ENCODE measurements at places on chromosomes 16 and 17. TPM values are rescaled to one million over a fixed set of nuclear protein-coding genes. Genes with fewer than 3 reads are reported as not detected.
A peak's percentile ranks its signal among the peaks of the same experiment; 100 is the strongest.

- no peak for DNase-seq
These were observed 4.3 kb downstream of the PER1 start for GRCh38 chr17:8147805-8148404.

The MYH3 gene
- 0.03 TPM for total RNA-seq

- DNase-seq: no peak
These were observed 158.1 kb downstream of the MAP2K4 start for GRCh38 chr17:12178644-12179330.

The PHB1 gene
- total RNA-seq: 181 TPM

DNA sequence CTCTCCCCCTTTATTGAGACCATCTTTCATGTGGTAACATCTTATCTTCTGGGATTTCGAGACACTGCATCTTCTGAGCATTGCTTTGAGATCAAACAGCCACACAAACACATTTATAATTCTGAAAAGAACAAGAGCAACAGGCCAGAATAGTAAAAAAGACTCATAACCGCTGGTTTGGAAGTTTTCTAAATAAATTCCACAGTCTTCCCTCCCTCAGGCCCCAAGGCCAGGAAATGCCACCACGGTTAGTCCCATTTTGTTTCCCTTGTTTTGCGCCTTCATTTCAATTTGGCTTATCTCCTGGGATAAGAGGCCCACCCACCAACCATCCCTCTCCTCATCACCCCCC is 25.3 kb downstream of the LITAF start:
- DNase-seq: no peak

DNA sequence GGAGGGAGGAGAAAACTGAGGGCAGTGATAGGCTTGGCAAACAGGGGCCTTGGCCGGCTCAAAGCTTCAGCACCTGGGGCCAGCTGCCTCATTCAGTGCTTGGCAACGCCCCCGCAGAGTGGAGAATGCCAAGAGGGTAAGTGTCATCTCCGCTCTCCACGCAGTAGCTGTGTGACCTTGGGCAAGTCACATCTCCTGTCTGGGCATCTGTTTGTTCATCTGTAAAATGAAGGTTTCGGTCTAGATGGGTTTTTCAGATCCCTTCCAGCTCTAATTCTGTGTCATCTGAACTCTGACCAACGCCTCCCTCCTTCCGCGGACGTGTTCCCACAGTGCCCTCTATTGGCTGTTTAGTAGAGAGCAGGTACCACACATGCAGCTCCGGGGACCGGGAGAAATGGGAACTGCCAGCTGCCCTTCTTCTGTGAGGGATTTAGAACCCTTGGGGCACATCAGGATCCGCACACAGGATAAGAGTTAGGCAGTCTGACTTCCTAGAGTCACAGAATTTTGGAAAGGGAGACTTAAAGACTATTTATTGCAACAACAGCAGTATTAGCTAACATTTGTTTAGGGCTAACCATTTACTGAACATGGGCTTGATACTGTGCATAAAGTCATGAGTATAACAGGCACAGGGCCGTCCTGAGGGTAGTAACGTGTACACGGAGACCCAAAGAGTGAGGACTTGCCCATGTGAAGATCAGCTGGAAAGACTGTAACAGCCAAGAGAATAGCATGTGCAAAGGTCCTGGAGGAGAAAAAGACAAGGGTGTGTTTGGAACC is 26.8 kb downstream of the GP2 start:
- DNase-seq: peak; percentile 58

GRCh38 chr17:48997827-48998586 is 822 bp downstream of the IGF2BP1 start:
- DNase-seq: no peak

DNA sequence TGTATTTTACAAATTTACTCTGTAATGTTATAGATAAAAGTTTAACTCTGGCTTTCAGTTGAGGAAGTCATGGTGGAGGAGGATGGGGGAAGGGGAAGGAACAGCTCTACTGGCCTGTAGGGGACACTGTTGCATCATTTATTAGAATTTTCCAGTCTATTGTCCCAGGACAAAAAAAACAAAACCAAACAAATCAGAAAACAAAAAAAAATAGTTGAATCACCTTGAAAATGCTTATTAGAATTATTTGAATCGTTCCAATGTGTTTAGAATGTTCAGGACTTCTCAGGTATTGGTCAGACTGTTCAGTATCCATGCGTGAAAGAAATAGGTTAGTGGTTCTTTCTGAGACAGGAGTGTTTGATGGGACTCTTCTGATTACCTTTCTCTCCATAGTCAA is 242.0 kb downstream of the FTO start:
- peak; percentile 10 for DNase-seq

DNA sequence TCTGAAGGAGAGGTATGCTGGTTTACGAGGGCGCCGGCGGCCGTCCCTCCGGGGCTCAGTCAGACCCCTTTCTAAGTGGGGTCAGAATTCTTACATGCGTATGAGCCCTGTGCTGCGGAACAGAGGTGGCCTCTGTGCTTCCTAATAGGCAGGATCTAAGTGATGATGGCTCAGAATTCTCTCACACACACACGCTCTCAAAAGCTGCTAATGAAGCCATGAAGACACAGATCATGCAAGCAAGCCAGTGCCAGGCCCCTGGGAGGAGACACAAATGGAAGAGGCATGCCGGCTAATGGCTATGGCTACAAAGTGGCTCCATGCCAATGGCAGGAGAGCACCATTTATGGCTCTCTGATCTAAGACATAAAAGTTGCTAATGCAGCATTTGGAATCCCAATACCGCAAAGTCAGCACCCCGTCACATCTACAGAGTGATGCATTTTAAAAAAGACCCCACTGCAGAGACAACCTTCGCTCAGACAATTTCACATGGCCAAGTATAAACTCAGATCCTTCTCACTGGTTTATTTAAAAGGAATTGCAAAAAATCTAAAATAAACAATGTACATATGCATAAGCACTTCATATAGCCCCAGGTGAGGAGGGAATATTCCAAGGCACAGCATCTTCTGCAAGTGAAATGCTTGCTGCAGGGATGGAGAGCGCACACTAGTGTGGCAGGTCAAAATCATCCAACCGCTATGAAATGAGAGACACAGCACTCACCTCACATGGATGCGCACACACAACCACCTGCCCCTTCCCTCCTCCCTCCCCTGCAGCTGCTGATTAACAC is 24.5 kb downstream of the NPLOC4 start:
- no peak for DNase-seq

The TBX21 gene
- not detected for total RNA-seq

The PDILT gene
- not detected for total RNA-seq

GRCh38 chr16:56143666-56144065 is 47.6 kb upstream of the GNAO1 start:
- DNase-seq: no peak

The CCDC40 gene
- 41.3 TPM for total RNA-seq

DNA sequence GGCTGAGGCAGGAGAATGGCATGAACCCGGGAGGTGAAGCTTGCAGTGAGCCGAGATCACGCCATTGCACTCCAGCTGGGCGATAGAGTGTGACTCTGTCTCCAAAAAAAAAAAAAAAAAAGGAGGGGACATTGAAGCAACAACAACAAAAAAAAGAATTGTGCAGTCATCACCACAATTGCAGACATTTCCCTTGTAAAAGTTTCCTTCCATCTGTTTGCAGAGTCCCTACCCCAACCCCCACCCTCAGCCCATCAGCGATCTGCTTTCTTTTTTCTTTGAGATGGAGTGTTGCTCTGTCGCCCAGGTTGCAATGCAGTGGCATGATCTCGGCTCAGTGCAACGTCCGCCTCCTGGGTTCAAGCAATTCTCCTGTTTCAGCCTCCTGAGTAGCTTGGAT is 3.7 kb downstream of the MGRN1 start:
- DNase-seq: peak; percentile 46

DNA sequence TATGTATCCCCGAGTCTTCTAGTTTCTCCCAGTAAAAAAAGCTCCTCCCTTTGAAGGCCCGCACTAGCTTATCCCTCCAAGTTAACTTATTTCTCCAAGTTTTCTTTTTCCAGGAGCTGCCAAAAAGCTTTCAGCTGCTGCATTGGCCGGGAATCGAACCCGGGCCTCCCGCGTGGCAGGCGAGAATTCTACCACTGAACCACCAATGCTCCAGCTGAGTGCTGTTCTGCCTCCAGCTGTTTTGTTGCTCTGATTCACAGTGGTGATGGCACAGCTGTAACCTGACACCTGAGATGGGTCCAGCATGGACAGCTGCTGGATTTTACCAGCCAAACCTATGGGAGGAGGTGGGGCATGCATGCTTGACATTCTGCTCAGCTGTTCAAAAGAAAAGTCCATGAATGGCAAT is 22.1 kb downstream of the VAC14 start:
- peak; percentile 63 for DNase-seq

DNA sequence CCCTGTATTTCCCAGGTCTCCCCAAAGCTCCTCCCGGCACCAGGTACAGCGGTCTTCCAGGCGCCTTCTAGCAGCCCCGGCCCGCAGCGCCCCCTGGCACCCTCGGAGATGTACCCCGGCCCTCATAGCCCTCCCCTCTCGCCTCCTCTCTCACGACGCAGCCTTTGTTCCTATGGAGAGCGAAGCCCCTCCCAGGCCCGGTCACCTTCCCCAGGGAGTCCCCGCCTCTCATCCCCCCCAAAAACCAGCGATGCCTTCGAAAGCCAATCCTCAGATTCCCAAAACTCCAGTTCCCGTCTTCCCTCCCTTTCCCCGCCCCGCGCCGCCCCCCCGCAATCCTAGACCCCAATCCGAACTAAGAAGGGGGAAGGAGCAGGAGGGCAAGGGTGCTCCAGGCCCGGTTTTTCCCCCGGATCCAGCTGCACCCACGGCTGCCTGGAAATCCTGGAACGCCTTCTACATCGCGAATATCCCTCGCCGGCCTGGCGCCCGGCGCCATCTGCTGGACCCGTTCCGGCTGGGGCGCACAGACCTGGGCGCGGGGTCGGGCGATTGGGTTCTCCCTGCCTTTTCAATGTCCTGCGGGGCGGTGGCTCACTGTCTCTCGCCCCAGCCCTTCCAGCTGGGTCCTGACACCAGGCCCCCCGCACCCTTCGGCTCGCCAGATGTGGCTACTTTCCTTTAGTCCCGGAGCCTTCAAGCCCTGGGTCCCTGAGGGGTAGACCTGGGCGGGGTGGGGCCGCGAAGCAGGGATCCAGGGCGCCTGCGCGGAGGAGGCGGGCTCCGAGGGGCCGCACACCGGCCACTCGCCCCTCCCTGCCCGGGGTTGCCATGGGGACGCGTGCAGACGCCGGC is at the start of gene DNAH2:
TSS of gene DNAH2 (plus strand) at position 844 of the 855 bp plus-strand sequence. CDS start 1,991 bp downstream, outside the sequence.
- peak; percentile 85 for DNase-seq

The INPP5K gene
- 33.3 TPM for total RNA-seq

The DRC7 gene
- total RNA-seq: 0.35 TPM

- DNase-seq: no peak
These were observed 152.2 kb upstream of the TBX2 start for GRCh38 chr17:61247439-61247838.

The NME3 gene
- 218 TPM for total RNA-seq

GRCh38 chr16:1280783-1281182 is 24.9 kb downstream of the TPSD1 start:
- no peak for DNase-seq

DNA sequence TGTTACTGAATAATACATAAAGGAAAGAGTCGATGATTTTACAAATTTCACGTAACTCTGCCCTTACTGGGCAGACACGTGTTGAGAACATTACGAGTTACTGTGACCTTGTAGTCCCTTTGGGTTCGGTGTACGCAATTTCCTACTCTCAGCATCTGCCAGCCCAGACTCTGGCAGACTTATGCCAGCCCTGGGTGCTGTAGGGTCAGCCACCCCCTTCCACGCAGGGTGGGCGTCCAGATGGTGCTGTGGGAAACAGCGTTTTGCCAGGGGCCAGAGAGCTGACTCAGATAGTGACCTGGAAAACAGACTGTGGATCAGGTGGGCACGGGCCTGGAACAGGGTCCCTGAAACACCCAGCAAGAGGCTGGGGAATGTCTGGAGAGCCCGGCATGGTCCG is 148.9 kb downstream of the RPTOR start:
- DNase-seq: no peak

- no peak for DNase-seq
These were observed 38.2 kb downstream of the CLEC16A start for GRCh38 chr16:10982465-10983150.
